AG09309 (cell line): ENCODE measurements at places on chromosomes 12 and 14.
A peak's percentile ranks its signal among the peaks of the same experiment; 100 is the strongest.

GRCh38 chr12:5514545-5514944 lies 82.6 kb downstream of the NTF3 start:
- DNase-seq = no peak

DNA sequence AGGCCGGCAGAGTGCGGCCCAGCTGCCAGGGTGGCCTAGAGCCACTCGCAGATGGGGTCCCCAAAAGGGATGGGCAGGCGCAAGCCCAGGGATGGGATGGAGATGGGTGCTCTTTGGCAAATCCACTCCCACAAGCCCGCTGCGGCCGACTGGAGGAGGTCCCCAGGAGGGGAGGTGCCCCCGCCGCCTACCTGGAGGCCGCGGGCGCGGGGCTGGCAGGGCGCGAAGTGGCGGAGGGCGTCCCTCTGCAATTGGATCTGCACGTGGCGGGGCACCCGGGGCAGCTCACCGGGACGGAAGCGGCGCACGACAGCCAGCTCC lies 730 bp downstream of the PPP1R3E start:
- DNase-seq = no peak

DNA sequence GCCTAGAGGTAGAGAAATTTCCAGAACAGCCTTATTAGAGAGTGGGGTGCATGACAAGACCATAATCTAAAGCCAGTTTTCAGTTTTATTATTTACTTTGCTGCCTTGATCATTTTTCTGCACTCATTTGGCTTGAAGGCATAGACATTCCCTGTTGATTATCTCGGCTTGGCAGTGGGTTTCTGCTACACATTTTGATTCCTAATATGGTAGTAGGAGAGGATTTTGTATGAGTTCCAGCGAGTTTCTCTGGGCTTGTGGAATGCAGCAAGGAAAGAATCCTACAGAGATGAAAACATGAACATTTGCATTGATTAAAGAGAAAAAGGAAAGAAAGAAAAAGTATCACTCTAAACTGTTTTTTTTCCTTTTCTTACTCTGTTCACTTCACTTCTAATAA lies 281.2 kb downstream of the PAWR start:
- DNase-seq = no peak

- no peak for DNase-seq
Observed at GRCh38 chr14:95514131-95515079, 2.0 kb downstream of the SYNE3 start.

DNA sequence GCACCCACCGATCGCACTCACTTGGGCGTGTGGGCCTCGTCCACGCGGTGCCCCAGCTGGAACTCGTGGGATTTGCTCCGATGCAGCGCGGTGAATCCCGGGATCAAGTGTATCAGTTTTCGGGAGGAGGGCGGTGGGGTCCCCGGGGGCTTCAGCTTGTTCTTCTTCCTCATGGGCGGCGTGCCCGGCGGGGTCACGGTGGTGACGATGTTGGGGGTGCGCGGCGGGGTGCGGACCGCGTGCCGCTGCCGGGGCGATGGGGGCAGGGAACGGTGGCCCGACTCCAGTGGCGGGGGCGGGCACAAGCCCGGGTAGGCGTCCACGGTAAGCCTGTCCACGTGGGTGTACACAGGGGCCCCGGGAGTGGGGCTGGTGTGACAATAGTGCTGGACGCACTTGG lies 207.8 kb downstream of the KSR2 start:
- DNase-seq = no peak

DNA sequence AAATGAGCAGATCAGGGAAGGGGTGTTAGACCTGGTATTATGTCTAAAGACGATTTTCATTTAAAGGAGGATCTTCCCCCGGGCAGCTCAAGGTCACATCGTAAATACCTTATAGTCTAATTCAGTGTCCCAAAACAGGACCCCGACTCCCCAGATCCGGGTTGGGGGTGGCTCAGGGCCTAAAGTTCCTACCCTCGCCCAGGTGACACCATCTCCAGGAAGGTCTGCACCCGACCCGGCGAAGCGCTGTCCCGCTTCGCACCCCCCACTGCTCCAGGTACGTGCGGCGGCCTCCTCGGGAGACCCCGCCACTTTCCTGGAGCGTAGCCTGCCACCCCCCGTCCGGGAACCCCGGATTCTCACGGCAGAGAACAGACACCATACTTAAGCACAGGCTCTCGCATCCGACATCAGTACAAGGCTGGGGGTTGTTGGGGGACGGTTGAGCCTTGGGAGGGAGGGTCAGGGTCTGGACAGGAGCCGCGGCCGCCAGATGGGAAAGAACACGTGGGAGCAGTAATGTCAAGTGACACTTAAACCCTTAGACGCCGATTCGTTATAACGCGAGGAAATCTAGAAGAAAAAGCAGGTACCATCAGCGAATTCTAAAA lies 556 bp downstream of the TIMM9 start:
- peak; percentile 11 for DNase-seq

DNA sequence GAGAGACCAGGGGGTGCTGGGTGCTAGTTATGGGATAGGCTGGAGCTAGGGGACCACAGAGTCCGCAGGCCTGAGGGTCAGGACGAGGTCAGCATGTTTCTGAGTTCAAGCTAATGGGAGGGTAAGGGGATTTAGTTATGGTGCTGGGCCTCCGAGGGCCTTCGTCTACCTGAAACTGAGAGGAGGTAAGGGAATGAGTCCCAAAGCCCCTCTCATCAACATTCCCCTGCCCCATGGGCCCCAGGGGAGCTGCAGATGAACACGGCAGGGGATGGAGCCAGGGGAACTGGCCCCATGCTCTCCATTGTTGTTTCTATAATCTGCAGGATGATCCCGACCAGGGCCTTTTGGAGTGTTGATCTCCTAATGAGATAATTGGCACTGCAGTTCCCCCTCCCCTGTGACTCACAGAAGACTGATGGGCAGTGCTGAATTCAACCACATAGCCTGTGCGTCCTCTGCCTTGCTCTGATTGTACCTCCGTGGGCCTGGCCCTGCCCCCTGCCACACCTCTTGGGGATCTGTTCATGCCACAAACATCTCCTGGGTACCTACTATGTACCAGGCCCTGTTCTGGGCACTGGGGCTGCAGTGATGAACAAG lies 21.4 kb downstream of the FAIM2 start:
- no peak for DNase-seq

- DNase-seq = no peak
Observed at GRCh38 chr12:102501773-102502172, 21.4 kb upstream of the IGF1 start.

DNA sequence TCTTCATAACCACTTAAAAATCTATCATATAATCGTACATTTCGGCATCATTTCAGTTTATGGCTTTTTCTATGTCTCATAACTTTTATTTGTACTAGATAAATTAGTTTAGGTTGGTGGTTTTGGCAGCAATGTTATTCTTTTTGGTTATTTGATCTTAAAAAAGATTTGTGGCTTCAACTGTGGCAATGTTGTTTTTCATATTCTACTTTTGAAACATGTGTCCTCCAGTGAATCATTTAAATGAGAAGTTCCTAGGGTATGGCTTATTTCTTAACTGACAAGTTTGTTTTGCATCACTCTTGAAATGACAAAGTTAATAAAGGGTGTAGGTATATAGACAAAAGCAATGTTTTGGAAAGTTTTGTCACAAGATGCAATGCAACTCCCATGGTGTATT lies 11.1 kb upstream of the KITLG start:
- DNase-seq = peak; percentile 68

DNA sequence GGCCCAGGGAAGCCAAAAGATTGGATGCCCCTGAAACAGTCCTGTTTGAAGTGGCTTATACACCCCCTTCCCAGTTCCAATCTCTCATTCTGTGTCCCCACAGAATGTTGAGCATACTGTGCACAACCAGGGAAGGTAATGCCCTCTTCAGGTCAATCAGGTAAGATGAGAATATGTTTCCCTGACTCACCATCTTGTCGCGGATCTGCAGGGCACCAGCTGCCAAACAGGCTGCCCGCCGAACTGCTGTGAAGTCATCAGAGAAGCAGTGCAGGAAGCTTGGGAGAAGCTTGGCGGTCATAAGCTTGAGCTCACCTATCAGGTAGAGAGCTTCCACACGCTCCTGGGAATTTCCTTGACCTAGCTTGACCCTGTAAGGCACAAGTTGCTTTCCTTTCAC lies 9.6 kb downstream of the RIOX1 start:
- no peak for DNase-seq

DNA sequence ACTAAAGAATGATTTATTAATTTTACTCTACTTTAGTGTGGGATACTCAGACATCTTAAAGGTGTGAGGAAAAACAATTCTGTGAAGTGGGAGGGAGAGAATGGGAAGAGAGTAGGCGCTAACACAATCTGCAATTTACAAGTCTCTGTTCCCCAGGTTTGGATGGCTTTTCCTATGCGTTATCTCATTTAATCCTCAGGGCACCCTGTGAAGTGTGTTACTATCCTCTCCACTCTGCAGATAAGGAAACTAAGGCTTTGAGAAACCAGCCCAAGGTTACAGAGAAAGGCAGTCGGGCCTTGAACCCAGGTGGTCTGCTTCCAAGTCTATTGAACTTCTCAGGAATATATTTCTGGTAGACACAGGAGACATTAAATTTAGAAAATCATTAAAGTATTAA lies 36.2 kb upstream of the TUBA1C start:
- DNase-seq = no peak

DNA sequence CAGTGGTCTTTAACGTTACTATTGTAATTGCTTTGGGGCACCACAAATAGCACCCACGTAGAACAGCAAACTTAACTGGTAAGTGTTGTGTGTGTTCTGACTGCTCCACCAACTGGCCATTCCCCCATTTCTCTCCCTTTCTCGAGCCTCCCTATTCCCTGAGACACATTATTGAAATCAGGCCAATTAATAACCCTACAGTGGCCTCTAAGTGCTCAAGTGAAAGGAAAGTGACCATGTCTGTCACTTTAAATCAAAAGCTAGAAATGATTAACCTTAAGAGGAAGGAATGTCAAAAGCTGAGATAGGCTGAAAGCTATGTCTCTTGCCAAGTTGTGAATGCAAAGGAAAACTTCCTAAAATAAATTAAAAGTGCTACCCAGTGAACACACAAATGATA lies 22.3 kb downstream of the PPP1R13B start:
- DNase-seq = no peak

DNA sequence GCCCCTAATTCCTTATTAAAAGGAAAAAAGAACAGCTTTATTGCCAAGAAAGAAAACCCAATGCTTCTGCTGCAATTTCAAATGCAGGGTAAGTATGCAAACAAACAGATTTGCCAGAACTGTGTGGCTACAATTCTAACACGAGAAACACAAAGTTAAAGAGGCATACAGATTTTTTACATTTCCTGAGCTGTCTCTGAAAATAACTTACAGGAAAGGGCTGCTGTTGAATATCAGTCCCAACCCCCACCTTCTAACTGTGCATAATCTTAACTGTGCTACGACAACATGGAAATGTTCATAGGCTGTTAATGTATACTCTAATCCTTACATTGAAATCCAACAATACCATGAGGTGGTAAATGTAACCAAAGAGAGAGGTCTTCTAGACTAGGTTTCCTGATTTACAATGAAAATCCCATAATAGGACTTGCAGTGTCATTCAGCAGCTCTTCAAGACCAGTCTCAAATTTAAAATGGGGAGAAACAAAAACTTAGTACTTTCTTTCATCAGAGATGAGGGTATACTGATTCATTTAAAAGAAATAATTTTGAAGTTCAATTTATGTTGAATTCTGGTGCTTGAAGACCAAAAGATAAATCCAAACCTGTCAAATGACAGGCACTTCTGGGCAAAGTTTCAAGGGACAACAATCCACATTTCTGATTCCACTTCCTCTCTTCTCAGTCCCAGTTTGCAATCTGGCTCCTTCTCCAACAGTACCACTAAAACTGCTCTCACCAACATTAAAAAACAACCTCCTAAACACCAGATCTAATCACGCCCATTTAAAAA lies 14.4 kb downstream of the FGD6 start:
- DNase-seq = no peak

- DNase-seq = no peak
Observed at GRCh38 chr14:104604458-104605449, at the start of gene TMEM179. TSS of gene TMEM179 (minus strand) at chr14:104604772. CDS start at chr14:104604741, 31 bp downstream.

DNA sequence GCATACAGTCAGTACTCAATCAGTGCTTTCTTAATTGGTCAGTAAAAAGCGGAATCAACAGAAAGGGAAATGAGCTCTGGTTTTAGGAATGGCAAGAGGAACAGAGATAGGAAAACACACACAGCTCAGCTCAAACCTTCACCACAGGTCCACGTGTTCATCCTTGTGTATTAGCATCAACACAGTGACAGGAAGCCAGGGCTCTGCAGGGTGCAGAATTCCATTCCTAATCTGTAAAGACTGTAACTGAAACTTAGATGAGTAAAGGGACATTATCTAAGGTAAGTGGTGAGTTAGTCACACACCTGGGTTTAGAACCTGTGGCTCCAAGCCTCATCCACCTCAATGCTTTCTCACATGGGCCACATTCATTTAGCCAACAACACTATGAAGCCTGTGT lies 1242.2 kb upstream of the TMEM132C start:
- no peak for DNase-seq

DNA sequence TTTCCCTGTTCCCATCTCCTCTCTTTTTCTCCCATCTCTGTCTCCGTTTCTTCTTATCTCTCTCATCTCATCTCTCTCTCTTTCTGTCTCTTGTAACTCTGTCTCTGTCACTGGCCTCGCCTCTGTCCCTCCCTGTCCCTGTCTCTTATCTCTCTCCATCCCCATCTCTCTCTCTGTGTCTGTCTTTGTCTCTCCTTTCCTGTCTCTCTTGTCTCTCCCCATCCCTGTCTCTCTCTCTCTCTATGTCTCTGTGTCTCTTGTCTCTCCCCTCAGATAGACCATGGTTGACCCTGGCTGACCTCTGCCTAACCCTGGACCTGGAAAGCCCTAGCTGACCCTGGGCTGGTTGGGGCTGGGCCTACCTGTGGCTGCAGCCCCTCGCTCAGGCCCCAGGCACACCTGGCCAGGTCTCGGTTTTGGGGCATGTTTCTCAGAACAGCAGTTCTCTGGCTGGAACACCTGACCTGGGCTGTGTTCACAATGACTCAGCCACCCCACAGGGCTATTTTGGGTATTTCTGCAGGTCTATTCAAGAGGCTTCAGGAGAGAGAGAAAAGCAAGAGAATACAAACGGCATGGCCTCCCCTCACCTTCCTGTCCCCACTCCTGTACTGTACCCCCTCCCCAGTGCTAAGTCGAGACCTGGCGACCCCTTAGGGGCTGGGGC lies 174.4 kb downstream of the TMEM121 start:
- no peak for DNase-seq

- DNase-seq = no peak
Observed at GRCh38 chr12:125064492-125064891, 743 bp upstream of the AACS start.

GRCh38 chr14:53542732-53543131 lies 389.6 kb upstream of the DDHD1 start:
- no peak for DNase-seq

DNA sequence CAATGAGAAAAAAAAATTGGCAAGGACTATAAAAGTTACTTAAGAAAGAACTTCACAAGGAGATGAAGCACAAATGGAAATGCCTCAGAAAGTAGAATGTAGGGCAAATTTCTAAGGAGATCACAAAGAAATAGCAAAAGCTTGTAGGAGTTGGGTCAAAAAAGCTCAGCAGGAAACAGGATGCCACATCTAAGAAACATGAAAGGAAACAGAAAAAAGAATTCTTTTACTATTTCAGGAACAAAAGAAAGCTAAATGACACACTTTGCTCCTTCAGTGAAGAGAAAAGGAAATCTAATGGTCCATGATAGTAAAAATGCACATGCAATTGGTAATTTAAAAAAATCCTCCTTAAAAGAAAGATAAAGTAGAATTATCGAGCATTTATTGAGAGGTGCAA lies 452.1 kb upstream of the GARIN6 start:
- DNase-seq = no peak

GRCh38 chr14:63147018-63147417 lies 57.2 kb upstream of the RHOJ start:
- no peak for DNase-seq
